Dorsolateral prefrontal cortex (tissue), 122 donors: ENCODE measurements at places on chromosomes 2 and 18.

GRCh38 chr2:120930864-120931263 lies 195.2 kb downstream of the GLI2 start:
- no peak for DNase-seq

DNA sequence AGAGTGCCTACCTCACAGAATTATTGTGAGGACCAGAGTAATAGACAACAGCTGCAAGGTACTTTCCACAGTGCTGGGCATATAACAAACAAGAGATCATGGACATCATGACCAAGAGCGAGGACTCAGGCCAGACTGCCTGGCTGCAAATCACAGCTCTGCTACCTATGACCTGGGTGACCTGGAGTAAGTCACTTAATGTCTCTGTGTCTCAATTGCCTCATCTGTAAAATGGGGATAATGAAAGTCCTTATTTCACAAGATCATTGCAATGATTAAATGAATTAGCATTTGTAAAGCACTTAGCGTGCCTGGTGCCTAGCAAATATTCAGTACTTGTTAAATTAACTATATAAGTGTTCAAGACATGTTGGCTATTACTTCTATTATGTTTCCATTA lies 59.7 kb downstream of the PRKCE start:
- no peak for DNase-seq

DNA sequence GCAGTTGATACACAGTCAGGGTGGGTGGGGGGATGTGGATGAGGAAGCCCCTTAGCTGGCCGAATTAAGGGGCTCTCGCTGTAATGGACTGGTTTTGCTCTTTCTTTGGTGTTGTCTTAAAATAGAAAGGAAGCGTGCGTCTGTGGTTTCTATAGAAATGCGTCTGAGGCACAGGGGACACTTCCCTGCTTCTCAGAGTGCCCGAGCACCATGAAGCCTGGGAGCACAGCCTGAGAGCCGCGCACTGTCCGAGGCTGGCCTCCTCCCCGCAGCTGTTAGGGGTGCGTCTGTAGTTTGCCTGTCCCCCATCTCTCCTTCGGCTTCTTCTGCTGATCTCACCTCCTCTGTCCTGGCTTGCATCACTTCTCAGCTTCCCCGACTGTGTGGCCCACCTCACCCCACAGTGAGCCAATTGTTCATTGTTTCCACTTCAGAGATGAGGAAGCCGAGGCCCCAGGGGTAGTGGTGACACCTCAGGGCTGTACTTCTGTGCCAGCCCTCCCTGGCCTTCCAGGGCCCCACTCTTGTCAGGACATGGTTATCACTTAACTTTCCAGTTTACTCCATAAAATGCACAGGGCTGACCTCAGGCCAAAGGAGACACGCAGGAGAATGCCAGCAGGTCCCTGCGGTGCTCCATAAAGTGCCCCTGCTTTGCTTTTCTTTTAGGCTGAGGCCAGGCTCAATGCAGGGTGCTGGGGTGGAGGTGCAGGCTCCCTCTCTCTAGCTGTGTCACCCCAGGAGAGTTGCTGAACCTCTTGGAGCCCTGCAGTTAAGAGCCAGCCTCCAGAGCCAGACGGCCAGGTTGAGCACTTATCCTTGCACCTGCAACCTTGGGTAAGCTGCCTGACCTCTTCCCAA lies 210.6 kb downstream of the SEPTIN10 start:
- DNase-seq, result no peak

DNA sequence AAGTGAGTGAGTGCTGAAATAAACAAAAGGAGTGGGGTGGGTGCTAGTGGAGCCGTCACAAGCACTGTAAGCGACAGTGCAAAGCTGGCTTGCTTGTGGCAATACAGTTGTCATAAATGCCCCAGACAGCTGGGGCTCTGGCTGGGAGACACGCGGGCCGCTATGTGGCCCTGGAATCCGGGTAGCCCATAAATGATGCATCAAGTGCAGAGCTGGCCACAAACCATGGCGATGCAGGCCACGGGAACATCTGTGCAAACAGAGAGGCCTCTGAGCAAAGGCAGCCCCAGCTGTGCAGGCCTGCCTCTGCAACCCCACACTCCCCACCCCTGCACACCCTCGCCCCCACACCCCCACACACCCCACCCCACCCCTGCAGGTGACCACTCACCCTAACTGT lies 349.2 kb upstream of the ID2 start:
- no peak for DNase-seq

DNA sequence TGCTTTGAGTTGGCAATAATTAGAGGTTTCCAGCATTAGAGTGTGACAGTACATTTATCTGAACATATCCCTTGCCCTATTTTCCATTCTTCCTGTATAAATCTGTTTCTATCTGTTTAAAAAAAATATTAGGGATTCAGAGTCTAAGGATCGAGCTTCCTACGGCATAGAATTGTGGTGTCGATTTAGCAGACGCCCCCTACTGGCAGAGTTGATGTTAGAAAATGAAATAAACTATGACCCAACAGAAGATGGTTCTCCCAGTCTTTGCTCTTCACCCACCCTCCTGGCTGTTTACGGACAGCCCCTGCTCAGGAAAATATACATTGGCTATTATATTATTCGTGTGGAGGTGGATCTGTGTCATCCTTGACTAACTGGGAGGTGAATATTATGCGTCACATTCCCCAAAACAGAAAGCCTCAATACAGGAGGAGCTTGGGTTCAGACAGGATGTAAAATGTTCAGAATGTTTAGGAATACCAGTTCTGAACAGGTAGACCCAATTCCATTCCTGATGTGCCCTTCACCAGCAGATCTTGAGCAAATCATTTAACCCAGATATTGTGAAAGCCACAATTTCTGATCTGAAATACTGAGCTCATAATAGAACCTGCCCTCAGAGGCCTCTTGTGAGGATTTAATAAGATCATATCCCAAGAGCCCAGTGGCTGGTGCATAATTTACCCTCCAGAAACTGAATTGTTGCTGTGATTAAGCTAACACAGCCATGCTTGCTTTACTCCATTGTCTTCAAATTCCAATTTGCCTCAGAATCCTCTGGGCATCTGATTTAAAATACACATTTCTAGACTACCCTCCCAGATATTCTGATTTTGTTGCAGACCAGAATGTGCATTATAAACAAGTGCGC lies 10.8 kb upstream of the ERMN start:
- peak; percentile 22 for DNase-seq

- no peak for DNase-seq
Observed at GRCh38 chr18:54616220-54616848, 25.3 kb downstream of the DYNAP start.

DNA sequence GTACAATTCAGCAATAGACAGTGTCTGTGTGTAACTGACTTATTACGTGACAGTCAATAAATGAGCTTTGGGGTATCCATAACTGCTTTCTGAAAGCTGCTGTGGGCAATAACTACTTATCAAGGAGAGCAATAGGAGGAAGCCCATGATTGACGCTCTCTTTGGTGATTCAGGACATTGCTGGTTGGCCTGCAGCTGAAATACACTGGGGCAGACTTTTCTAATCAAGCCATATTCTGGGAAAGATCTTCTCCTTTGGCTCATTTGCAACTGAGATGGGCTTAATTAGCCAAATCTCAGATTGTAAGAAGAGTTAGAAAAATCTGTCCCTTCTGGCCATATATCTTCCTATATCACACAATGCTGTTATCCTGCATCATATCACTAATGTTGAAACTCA lies 24.0 kb upstream of the CCBE1 start:
- no peak for DNase-seq

DNA sequence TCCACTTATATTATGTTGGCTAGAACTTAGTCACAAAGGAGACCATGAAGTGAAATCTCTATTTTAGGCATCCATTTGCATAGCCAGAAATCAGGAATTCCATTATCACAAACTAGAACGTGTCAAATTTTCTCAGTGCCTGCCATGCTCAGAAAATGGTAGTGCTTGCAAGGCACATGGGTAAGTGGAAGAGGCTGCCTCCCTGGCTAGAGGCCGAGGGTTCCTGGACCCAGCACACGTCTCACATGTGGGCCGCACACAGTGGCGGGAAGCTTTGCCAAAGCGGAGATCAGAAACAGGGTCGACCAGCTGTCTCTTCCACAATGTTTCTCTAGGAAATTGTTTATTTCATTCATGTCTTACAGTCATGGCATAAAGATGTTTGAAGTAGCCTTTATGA lies 42.3 kb downstream of the TRAF3IP1 start:
- DNase-seq, result no peak

DNA sequence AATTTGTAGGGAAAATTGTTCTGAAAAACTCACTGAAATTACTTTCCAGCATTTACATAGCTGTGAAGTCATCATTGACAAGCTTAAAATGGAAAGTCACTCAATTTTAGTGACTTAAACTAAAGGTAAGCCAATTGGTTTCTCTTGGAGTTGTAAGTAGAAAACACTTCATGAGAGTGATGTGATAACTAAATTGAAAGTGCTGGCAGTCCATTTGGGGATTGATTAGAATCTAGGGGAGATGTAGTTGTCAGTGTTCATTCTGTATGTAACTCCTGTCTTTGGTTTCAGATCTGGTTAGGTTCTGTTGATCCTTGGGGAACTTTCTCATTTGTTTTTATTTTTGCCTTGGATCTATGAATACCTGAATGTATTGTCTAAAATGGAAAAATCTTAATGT lies 53.8 kb downstream of the COX7A2L start:
- DNase-seq, result no peak

DNA sequence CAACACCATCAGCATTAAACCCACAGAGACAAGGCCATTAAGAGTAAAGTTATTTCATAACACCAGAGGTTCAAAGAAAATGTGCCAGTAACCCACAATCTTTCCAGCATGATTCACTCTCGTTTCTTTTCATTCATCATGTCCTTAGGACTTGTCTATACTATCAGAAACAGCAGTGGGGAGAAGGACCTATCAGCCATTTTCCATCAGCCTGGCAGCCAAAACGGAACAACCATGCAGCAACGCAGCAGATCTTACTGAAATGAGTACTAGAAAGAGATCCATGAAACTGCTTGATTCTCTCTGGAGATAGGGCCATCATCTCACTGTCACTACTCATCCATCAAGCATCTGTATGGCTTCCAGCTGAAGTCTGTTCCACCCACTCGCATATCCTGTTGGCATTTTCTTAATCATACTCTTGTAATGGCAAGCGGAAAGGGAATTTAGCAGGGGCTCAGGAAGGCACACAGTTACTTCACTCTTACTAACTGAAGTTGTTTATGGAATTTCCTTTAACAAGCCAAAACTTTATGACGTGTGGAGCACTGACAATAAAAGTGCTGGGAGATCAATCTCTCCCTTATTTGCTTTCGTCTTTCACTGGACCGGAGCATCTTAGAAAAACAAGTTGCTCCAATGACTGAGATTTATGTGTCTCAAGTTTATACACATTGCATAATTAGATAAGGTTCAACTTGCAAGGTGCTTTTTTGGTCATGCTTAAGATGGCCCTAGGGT lies 69.7 kb downstream of the EPHA4 start:
- no peak for DNase-seq
